Stimulated activated CD8-positive, alpha-beta memory T cell treated with anti-CD3 and anti-CD28 coated beads, Interleukin-7, amount 100 ng/mL, for 1 hour (primary cell): ENCODE measurements at places on chromosomes 2 and 18.

DNA sequence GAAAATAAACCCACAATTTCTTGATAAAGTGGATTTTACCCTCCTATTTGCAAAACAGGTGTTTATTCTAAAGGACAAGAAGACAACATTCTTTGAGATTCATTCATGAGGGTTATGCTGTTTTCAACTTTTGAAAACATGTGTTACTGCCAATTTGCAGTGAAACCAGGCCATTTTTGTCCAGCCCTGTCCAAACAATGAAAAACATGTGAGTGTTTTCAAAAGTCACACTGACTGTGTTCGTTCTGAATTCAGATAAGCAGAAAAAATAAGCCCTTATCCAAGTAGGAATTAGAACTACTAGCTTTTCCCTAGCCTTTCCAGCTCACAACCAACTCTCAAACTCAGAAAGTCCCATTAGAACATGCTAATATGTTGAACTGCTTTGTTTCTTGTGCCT is 148.1 kb upstream of the PID1 start:
- DNase-seq, result no peak

GRCh38 chr2:233463586-233463985 is 103.0 kb downstream of the USP40 start:
- no peak for DNase-seq

DNA sequence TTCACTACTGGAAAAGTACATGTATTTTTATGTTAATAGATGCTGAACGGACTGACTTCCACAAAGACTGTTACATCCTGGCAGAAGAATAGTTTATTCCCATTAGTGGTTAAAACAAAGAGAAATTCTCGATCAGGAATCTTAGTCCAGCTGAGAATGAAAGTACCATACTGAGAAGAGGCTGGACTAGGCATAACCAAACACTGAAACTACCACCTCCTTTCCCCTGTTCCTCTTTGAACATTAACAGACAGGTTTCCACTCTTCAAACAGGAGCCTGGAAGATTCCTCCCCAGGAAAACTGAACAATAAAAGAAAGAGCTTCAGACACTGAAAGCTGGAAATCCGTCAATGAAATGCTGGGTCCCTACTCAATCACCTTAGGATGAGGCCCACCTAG is 25.8 kb downstream of the LDAH start:
- DNase-seq, result no peak

- DNase-seq, result no peak
These were observed 152.6 kb downstream of the IKZF2 start for GRCh38 chr2:212998626-212999359.

DNA sequence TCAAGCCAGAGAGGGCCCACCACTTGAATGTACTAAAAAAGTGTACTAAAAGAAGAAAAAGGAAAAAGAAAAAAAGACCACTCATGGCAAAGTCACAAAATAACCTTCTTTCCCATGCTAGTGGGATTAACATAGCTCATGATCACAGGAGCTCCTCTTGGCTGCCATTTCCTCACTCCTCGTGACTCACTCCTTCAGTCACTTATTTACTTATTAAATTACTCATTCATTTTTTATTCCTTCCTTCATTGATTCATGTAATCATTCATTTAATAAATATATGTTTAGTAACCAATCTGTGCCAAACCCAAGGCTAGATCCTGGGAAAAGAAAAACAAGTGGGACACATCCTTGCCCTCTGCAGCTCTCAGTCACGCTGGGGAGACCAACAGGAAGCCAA is 300.5 kb downstream of the INSIG2 start:
- DNase-seq, result no peak

- DNase-seq, result no peak
These were observed 167.7 kb downstream of the ACTR3 start for GRCh38 chr2:114057638-114058037.

- DNase-seq, result no peak
These were observed 26.5 kb downstream of the LYPD6B start for GRCh38 chr2:149064856-149065630.

DNA sequence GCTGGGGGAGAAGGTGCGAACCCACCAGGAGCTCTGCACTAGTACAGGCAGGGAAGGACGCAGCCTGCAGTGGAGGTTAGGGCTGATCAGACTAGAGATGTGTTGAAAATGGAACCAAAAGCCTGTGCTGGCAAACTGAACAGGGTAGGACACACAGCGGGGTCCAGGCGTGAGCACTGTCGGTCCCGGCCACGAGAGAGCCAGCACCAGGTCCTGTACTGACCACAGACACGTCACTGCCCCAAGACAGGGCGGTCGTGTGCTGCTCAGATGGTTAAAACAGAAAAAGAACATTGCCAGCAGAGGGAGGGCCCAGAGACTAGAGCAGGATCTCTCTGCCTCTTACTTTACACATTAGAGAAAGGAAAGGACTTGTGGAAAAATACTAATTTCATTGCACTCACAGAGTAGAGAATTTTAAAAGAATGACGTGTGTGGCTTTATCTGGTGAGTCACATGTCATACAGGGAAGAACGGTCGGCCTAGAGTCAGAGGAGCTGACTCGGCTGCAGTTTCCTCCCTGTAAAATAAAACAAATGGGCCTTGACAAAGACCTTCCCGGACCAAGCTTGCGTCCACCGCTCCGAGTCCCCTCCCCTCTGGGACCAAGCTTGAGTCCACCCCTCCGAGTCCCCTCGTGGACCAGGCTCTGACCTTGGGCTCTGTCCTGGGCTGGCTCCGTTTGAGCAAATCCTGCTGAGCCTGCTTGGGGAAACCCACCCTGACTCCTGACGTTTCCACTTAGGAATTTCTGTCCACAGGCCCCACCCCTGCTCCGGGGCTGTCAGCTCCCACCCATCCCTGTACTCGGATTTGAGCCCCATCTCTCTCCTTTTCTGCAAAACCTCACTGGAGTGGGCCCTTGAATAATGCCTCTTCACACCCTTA is 16.7 kb upstream of the ADI1 start:
- DNase-seq, result no peak

DNA sequence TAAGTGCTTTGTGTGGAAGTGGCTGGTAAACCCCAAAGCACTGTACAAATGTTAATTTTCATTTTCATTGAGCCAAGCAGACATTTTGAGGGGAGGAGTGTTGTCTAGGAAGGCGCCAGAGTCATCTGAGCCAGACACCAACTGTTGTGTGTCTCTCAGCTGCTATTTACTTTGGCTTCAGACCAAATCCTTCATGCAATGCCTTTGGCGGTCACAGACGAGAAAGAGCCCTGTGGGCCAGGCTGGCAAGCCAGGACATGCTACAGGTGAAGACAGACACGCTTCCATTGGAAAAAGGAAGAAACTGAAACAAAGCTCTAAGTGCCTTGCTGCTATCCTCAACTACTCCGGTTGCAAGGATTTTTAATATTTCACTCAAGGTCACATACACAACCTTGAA is 115.4 kb upstream of the CDC42EP3 start:
- no peak for DNase-seq

DNA sequence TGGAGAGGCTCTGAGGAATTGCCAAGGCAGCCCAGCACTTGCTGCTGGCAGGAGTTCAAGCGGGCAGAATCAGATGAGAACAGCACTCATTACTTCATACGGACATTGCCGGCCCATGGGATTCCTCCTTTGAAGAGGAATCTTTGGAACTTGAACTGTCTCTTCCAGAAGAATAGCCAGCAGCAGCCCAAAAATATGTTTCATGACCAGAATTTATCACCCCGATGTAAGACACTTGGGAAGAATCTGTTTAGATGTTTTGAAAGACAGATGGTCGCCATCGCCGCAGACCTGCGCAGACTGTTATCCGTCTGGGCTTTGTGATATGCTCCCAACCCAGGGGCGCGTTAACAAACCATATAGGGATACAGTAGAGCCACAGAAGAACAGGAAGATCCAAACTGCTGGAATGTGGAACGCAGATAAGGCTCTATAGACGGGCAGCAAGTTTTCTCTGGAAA is 3.7 kb upstream of the ADI1 start:
- DNase-seq, result no peak

GRCh38 chr18:67386032-67386431 is 130.5 kb downstream of the DSEL start:
- no peak for DNase-seq

GRCh38 chr2:134660626-134661402 is 58.0 kb downstream of the TMEM163 start:
- DNase-seq, result no peak

GRCh38 chr2:61910603-61911002 is 5.1 kb downstream of the COMMD1 start:
- no peak for DNase-seq

DNA sequence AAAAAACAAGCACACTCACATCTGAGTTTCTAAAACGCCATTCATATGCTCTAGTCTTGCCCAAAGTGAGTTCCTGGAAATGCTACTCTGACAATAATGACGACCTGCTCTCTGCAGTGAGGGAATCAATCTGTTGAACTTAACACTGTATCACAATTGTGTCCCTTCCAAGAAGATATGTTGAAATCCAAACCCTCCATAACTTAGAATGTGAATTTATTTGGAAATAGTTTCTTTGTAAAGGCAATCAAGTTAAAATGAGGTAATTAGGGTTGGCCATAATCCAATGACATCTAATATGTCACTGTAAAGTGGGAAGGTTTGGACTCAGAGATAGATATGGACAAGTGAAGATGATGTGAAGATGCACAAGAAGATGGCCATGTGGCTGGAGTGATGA is 264.5 kb downstream of the CD226 start:
- DNase-seq, result no peak

DNA sequence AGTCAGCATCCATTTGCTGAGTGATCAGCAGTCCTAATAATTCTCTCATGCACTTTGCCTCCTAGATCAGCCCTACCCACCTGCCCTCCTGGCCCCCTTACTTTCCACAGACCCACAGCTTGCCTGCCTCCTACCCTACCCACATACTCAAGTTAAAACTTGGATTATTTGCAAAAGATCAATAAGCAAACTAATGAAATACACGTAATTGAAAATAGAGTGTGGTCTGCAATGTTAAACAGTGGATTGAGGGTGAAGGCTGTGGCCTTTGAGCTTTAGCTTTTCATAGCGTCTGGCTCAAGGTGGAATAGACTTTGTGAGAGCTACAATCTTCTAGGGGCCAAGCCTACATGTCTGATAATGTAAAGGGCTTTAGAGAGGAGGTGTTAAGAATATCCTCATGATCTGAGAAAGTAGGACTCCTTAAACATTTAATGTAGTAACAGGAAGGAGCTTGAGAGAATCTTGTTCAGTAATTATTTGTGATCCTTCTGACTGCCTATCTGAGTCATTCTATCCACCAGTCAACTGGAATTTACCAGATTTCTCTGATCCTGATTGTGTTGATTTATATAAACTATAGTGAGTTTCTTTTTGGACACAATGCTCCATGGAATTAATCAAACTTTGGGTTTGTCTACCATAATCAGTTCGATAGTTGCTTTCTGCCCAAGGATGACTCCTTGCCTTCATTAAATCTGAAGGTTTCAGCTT is 310.0 kb downstream of the HRH4 start:
- DNase-seq, result no peak

GRCh38 chr2:48328942-48329723 is 200.8 kb upstream of the STON1 start:
- no peak for DNase-seq

GRCh38 chr2:165573534-165574461 is 104.3 kb downstream of the CSRNP3 start:
- no peak for DNase-seq

- DNase-seq, result no peak
These were observed 66.0 kb downstream of the KCTD18 start for GRCh38 chr2:200443916-200444315.

GRCh38 chr2:65016789-65017188 is 27.6 kb downstream of the SLC1A4 start:
- no peak for DNase-seq

GRCh38 chr2:14424478-14425390 is 207.8 kb upstream of the LRATD1 start:
- no peak for DNase-seq

- DNase-seq, result no peak
These were observed 154.1 kb upstream of the HS6ST1 start for GRCh38 chr2:128472789-128473174.

DNA sequence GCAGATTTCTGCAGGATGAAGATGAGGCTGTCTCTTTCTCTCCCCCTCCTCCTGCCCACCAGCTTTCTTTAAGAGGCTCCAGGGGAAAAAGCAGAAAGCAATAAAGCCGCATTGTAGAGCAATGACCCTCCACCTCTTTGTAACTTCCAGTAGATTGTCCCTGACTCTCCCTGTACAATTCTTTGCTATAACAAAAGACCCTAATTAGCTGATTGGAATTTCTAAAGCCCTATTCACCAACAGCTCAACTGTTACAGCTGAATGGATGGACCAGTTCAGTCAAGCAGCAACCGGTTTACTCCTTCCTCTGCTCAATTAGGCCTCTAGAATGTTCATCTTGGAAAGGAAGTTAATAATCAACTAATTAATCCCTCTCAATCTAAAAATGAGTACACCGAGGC is 301.0 kb downstream of the STK39 start:
- no peak for DNase-seq

DNA sequence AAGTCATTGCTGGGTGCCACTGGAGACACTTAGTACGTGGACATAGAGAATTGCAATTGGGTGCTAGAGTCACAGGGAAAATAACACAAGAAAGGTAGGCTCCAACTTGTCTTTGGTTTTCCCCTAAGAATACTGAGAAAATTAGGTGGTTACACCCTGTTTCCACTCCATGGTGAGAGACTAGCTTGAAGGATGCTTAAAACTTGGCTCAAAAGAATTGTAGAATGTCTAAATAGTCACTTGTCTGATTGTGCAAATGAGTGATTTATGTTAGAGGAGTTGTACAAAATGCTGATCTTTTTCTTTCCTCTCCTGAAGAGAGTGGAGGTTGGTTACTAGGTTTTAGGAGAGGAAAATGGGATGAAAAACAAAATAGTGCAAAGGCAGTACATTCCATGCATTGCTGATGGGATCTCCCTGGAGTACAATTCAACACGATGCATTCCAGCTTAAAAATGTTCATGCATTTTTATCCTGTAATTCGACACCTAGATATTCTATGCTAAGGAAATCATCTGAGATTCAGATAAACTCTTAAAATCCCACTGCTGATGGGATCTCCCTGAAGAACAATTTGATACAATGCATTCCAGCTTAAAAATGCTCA is 2.2 kb upstream of the SERPINB12 start:
- no peak for DNase-seq

- DNase-seq, result no peak
These were observed 63.4 kb downstream of the AFTPH start for GRCh38 chr2:64587561-64587960.

DNA sequence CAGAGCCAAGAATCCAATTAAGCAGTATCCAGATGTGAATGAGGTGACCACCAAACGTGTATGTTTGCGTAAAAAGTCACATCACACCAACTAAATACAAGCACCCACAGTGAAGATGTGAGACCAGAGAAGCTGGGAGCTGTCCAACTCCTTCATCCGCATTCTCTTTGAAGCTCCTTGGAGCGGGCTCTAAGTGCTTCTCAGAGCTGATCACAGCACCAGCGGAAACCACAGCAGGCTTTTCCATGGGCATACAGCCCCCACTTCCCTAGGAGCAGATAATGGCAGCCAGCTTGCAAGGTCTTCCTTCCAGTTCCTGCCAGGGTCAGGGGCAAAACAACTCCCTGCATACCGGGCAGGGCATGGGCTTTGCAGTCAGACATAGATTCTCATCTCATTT is 36.4 kb downstream of the REEP1 start:
- no peak for DNase-seq
